ENCODE measurements at places on chromosomes 11 and 22.

DNA sequence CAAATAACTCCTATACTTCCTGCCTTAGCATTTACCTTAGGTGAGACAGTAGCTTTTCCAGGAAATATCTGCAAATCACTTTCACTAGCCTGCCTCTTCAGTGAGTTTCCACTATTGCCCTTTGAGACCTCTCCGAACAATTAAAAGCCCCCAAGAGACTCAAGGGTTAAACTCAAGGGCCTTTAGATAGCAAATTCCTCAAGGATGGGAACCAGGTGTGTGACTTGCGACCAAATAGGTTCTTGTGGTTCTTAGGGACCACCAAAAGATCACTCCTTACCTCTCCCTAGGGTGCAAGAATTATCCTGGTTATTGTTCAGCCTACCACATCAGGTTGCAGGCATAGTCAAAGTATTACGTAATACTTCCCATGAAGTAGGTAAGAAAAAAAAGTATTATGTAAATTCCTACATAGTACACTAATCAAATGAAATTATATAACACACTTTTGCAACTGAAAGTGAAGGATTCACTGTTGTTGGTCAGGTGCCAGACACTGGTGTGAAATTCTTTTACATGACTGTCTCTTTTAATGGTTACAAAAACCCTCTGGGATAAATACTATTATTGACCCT lies 1.4 kb upstream of the RDX start:
- no peak for DNase-seq

DNA sequence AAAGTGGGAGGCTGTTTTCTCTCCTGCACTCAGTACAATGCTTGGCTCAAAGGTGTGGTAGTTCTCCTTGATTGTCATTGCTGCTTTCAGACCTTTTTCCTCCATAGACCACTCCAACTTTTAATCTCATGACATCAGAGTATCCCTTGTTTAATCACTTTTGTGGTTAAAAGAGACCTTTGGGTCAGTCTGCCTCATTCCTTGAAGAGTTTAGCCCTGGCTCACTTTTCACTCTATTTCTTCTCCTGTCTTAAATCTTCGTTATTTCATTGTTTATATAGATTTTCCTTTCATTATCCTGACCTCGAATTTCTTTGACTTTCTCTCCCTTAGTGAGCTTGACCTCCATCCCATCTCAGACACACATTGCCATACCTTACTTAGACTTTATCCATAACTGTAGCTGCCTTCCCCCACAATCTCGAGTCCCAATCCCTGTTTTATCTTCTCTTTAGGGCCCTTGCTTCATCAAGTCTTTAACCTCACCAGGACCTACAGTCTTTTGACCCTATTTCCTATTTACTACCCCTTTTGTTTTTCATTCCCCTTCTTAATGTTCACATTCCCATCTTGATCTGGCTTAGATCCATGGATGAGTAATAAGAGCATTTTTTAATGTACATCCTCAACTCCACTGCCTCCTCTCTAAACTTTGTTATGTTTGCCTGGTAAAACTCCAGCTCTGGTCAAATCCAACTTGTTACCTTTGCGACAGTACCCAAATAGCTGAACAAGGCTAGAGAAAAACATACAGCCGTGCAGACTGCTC lies 9.5 kb downstream of the ATXN10 start:
- no peak for DNase-seq

GRCh38 chr11:122754553-122755322 lies 83.6 kb upstream of the CRTAM start:
- DNase-seq: no peak

DNA sequence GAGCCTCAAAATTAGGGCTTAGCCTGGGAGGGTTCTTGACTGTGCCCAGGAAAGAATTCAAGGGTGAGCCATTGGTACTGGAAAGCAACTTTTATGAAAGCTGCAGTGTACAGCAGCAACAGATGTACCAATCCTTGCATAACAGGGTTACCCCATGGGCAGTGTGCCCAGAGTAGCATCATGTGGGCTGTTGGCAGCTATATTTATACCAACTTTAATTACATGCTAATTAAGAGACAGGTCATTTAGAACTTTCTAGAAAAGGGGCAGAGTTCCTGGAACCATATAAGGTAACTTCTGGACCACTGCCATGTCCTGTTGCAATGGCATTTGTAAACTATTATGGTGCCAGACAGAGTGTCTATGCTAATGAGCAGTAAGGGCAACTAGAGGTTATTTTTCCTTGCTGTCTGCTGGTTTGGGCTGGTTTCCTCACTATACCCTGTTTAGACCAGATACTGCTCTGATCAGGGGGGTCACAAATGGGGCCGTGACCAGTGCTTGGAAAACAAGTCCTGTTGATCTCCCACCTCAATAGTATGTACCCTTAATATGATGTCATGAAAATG lies 1120.5 kb upstream of the RAG2 start:
- no peak for DNase-seq

DNA sequence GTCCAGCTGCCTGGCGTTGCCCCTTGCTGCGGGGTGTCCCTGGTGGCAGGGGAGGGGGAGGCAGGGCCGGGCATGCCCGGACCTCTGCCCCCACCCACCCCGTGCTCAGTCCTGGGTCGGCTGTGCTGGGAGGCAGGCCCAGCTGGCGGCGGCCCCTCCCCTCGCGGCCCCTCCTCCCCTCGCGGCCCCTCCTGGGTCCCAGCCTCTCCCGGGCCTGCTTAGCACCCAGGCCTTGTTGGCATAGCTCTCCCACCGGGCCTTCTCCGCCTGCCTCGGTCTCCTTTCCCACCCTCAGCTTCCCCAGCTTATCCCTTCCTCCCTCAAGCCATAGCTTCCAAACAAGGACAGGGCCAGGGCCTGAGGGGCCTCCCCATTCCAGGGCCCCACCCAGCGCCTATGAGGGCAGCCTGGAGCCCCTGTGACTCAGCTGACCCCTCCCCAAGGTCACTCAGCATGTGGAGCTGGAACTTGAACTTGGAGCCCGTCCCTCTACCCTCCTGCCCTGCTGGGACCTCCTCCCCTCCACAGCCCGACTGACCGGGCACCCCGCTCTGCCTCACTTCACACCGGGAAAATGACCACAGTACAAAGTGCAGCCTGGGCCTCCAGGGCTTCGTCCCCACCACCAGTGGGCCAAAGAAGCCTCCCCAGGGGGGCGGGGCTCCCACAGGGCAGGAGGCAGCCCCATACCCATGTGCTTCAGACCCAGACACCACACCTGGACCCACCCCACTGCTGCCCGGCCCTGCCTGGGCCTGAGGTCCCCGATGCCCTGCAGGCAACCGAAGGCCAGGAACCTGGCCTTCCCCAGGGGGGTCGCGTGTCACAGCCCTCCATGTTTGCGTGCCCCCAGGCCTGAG lies 1.2 kb downstream of the EPS8L2 start:
- DNase-seq: no peak

DNA sequence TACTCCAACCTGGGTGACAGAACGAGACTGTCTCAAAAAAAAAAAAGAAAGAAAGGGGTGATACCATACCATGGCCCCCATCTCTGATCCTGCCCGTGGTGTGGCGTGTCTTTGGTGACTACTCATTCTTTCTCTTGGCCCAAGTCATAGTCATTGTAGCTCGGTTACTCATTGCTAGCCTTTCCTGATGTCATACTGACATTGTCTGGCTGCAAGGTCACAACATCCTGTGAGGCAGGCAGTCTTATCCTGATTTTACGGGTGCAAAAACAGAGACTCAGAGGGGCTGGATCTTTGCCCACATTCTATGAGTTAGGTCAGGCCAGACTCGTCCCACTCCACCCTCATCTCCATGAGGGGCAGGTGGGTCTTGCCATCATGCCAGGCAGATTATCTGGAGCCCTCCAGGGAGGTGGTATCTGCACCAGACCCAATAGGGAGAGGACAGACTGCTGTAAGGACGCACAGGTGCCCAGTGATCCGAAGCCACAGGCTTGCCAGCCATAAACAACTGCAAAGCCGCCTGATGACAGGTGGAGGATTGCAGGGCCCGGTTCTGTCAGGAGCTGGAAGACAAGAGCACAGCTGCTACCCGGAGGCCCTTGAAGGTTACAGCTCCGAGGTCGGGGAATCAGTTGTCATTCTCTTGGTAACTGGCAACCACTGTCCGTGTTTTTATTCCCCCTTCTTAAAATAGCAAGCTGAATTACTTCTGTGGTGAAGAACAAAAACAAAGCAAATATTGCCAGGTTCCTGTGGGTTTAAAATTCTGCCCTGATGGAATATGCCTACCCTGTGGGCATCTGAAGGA lies 13.8 kb downstream of the TOM1 start:
- peak; percentile 39 for DNase-seq

DNA sequence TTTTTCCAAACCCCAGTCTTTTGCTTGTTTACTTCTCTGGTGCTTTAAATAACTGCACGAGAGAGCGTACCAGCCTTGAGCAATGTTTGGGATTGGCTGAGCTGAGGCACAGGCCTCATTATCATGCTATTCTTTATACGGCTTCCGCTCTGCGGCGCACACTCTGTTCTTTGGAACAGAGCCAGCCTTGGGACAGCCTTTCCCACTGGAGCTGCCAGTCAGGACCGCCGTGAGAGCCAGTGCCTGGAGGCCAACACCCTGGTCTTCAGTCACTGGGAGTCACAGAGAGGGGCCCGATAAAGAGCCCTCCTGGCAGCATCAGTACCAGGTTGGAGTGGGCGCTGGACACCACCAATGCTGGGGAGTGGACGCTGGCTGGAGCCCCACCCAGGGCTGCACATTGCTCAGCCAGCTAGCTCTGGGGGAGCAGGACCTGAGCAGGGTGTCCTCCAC lies 125.6 kb downstream of the BCR start:
- DNase-seq: no peak

DNA sequence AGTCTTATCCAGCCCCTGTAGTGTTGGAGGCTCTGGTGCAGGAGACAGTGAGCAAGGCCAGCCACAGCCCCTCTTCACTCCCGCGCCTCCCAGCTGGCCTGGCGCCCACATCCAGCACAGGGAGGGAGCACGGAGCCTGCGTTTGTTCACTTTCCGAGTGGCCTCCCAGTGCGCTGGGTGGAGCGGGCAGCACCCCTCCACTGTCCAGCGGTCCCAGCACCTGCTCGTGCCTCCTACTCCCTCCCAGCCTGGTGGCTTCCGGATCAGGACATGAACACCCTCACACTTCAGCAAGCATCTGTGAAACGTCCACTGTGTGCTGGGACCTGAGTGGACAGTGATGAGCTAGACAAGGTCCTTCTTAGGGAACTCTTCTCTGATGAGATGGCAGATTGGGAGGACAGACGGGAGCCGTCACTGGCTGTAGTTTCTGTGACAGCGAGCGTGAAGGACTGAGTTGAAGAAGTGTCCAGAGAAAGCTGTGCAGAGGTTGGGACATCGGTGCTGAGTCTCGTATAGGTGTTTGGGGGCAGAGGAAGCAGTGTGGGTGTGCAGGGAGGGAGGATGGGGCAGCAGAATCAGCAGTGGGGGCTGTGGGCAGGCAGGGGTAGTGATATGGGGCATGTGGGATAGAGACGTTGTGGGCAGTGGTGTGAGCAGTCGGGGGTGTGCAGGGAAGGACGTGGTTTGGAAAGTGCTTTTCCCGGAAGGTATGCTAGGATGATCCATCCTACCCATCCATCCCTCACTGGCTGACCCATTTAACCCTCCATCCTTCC lies 256.8 kb downstream of the TBC1D22A start:
- no peak for DNase-seq

- no peak for DNase-seq
Observed at GRCh38 chr11:125370561-125371389, 125.3 kb downstream of the FEZ1 start.

DNA sequence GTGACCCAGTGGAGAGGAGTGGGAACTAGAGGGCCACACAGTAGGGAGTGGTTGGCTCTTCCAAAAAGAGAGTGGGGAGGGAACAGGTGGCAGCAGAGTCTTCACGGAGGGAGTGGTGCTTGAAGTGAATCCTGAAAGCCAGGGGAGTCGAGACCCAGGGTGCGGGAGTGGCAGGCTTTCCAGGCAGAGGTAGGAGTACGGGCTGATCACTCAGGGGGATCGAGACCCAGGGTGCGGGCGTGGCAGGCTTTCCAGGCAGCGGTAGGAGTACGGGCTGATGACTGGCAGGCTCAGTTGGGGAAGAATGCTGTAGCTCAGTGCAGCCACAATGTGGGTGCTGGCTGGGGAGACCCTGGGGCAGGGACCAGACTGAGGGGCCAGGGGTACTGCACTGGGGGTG lies 148.2 kb downstream of the TBC1D22A start:
- DNase-seq: no peak

- DNase-seq: no peak
Observed at GRCh38 chr11:73734993-73735392, 25.9 kb downstream of the RAB6A start.

DNA sequence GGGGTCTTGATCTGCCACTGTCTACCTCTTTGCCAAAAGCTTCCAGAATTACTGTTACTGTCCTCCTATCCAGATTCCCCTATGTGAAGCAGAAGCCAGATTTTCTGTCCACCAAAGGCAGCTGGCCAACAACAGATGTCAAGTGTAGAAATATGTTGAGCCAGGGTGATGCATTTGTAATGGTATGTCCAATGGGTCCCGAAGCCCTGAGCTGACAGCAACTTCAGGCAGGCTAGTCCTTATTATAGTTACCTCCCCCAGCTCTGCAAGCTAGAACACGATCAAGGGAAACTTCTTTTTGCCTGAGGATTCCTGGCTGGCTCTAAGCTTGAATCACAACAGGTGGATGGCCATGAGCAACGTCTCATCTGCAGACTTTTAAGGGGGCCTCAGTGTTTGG lies 10.2 kb downstream of the PAMR1 start:
- no peak for DNase-seq

DNA sequence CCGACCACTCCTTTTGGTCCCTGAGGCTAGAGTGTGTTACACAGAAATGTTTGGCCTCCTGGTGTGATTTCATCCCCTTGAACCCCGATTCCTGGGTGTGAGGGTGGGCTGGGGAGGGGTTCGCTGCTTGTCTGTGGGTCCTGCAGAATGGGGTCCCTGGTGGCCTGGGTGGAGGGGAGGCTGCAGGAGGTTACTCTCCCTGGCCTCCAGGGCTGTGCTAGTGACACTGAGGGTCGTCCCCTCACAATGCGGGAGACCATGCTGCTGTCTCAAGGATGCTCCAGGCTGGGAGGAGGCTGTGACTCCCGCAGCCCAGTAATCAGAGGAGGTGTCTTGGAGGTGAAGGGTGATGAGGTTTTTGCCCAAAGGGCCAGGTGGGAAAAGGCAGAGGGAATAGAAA lies 17.0 kb upstream of the OMP start:
- no peak for DNase-seq

GRCh38 chr11:7320306-7320705 lies 68.6 kb downstream of the SYT9 start:
- DNase-seq: no peak

DNA sequence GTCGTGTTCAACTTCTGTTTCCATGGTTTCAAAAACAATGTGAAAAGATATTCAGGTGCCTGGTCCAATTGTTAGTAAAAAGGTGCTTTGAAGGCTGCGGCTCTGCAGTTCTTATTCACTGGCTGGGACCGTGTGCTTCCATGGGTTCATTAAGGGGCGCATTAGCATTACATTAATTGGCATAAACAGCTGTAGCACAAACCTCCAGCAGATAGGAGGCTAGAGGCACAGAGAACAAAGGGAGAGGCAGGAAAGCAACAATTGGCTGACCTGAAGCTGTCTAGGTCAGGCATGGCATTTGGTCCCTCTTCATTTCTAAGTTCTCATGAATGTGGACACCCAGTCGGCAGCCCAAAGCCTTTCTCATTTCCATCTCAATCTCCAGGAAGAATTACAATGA lies 16.6 kb downstream of the PAK1 start:
- no peak for DNase-seq

GRCh38 chr11:73312851-73313327 lies 4.8 kb downstream of the ARHGEF17 start:
- DNase-seq: no peak

GRCh38 chr22:42943981-42944380 lies 71.0 kb downstream of the PACSIN2 start:
- DNase-seq: no peak
